Epithelial cell of proximal tubule (primary cell): ENCODE measurements at places on chromosomes 11 and 22. TPM values are rescaled to one million over a fixed set of nuclear protein-coding genes. Genes with fewer than 3 reads are reported as not detected.

PATE2 gene
- total RNA-seq, result 0.07 TPM in 1 of 2 replicates, not detected in the other

GAL gene
- 22.5 and 70.8 TPM in 2 replicates for total RNA-seq

C11orf65 gene
- total RNA-seq, result 0.29 and 0.81 TPM in 2 replicates

C11orf86 gene
- not detected in 2 replicates for total RNA-seq

ZNF214 gene
- total RNA-seq, result 1.1 and 1.5 TPM in 2 replicates
